Colonic mucosa (tissue), 4 donors: ENCODE measurements at places on chromosomes 1 and 21.

- no peak for DNase-seq
Observed at GRCh38 chr1:48552903-48553606, 81.1 kb upstream of the SPATA6 start.

- no peak for DNase-seq
Observed at GRCh38 chr1:24936684-24937083, 6.6 kb upstream of the RUNX3 start.

DNA sequence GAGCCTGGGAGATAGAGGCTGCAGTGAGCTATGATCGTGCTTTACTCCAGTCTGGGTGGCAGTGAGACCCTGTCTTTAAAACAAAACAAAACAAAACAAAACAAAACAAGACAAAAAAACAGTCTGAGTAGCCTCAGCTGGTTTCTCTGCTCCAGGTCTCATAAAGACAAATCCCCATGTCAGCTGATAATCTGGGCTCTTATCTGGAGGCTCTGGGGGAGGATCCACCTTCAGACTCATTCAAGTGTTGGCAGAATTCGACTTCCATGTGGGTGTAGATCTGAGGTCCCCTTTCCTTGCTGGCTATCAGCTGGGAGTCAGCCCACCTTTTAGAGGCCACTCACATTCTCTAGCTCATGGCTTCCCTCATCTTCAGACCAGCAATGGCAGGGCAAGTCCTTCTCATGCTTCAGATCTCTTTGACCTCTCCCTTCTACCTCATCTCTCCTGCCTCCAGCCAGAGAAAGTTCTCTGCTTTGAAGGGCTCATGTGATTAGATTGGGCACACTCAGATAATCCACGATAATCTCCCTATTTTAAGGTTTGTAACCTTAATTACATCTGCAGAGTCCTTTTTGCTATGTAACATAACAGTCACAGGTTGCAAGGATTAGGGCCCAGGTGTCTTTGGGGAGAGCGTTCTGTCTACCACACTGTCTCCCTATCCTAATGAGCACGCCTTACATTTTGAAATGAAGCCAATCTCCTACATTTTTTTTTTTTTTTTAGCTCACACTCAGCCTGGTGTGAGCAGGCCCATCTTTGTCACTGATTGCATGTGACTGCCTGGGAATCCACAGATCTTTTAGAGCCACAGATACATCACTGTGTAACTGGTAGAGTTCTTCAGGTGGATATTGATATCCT is 7.5 kb upstream of the PYCR2 start:
- no peak for DNase-seq

DNA sequence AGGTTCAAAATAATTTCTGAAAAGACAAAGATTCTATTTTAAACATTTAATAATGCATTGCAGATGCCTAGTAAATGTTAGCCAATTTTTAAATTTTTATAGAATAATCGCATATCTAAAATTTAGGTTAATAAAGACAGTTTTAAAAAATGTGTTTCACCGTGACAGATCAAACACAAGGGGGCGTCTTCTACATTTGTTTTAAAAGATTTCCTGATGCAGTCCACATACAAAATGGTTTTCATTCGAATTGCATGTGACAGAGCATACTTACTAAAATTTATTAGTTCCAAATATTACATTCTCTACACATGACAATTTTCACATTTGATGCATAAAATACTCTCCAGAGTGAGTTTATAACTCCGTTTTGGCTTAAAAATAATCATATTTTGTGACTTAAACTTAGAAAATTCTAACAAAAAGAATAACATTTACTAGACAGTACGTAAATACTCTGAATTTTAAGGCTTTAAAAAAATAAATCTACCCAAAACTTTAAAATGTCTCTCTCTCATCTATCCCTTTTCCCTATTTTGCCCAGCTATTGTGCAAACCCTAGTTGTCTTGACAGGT is 75.5 kb downstream of the ADAMTS1 start:
- no peak for DNase-seq

DNA sequence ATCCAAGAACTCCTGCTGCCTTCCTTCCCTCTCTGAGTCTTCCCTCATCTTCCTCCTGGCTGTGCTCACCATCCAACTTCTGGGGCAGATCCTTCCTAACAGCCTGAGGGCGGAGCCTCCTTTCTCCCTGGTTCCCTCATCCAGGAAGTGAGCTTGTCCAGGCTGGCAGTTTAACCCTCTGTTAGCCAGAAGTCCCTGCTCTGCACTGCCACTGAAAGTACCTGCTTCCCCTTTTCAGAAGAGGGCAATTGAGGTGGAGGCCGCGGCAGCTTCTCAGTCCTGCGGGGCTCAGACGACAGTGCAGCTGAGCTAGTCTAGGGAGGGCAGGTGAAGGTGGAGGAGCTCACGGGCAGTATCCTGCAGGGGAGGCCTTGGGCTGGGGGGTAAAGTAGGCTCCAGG is 149.1 kb downstream of the FCRL5 start:
- DNase-seq = peak; percentile 49

DNA sequence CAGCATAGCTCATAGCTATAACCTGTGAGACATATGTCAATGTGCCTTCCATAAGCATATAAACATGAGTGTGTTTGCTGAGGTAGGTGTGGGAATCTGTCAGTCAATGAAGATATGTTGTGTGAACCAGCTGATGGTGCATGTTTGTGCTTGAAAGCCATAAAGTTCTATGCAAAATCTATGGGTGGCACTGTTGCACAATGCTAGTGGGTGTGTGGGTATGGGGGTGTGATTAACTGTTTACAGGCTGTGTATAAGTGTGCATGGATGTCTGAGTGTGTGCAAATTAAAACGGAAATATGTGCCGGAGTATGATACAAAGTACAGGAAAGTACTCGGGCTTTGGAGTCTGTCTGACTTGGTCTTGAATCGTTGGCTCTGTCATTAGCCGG is 1.0 kb upstream of the ATP2B4 start:
- peak; percentile 81 for DNase-seq
